ENCODE measurements at places on chromosomes 2 and 18.
A peak's percentile ranks its signal among the peaks of the same experiment; 100 is the strongest.

- DNase-seq = no peak
These were observed 40.6 kb upstream of the HDAC4 start for GRCh38 chr2:239441261-239442078.

- no peak for DNase-seq
These were observed 36.5 kb downstream of the ZNF385B start for GRCh38 chr2:179824961-179825360.

GRCh38 chr2:44349506-44349905, 11.8 kb downstream of the PREPL start:
- no peak for DNase-seq

DNA sequence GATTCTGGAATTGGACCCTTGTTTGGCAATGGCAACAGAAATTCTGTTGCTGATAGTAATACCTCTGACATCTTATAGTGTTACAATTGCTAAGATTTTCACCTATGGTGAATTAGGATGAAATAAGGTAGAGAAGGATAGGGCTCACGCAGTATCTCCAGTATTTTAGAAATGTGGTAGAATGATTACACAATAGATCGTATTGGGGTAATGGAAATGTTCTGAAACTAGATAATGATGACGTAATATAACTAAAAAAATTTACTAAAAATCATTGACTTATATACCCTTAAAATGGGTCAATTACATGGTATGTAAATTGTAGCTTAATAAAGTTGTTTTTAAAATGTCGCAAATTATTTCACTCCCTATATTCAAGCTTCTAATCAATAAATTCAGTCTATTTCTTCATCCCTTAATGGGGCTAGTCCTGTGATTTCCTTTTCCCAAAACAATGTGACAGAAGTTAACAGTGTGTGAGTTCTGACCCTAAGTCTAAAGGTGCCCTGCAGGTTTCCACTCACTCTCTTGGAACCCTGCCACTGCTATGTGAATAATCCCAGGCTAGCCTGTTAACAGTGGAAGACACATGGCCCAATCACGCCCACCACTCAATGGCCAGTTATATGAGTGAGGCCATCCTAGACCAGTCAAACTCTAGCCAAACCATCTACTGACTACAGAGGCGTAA, 31.2 kb downstream of the USP37 start:
- peak; percentile 18 for DNase-seq

DNA sequence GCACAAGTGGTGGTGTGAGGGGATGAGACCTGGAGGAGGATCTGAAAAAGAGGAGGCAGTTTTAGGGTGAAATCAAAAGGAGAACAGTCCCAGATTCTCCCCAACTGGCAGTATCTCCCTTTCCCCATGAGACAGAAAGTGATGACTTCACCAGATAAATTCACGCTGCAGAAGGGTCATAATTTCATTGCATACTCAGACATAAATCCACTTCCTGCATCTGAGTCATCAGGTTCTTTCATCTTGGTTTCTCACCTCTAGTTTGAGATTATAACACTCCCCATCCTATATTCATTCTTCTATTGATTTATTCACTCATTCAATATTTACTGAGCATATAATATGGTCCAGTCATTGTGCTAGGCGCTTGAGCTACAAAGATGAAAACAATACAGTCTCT, 64.7 kb downstream of the CCDC148 start:
- peak; percentile 55 for DNase-seq

DNA sequence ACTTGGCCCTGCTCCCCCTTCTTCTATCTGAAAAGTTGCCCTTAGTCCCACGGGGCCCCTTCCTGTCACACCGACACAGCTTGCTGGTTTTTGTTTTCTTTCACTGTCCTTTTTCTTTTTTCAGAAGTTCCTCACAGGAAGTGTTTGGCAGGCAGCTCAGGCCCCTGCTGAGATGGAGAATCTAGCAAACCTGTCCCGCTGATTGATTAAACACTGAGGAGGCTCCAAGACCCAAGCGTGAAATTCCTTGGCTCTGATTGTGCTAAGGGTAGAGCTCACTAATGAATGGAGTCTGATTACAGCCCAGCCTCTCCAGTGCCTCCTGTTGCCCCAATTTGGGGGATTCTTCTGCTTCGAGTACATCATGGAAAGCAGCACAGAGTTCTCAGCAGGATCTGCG, 365.9 kb upstream of the MEX3C start:
- DNase-seq = no peak

GRCh38 chr2:197322143-197322542, 11.6 kb upstream of the ANKRD44 start:
- DNase-seq = no peak

DNA sequence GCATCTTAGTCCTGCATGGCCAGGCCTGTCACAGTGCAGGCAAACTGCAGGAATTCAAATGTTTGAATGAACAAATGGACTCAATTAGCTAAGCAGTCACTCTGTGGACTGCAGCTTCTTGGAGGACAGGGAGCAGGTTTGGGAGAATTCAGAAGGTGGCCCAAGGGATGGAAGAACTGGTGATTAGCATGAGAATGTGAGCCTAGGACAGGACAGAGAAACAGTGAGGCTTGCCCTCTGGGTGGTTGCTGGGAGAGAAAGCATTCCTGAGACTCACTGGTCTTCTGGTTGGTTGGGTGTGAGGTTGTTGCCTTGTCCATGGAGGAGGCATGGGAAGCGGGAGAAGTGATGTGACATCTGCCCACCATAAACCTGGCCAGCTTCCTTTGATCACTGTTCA, 13.7 kb downstream of the IL1RL2 start:
- no peak for DNase-seq

DNA sequence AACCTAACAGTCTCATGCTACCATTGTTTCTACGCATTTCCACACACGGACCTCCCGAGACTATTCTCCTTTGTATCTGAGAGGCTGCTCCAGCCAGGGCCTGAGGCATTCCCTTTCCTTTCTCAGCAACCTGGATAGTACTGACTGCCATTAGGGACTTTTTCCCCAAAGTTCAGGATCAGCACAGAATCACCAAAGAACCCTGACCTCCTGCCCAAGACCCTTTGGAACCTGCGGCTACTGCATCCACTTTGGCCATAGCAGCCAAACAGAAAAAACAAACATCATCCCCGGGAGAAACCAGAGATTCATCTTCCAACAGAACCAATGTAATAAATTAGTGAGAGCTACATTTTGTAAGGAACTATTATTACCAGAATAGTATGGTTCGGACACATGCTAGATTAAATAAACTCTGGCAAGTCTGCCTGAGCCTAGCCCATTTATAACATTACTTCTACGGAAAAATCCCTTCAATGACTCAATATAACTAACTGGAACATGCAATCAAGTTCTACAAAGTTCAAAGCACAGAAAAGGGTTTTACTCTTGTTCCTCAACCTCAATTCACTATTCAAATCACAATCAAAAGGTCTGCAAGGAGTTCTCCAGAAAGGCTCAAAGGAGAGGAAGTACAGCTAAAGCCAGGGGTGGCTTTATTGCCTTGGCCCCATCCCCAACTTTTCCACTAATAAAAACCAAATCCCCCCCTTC, 51.8 kb downstream of the LPIN2 start:
- DNase-seq = no peak

DNA sequence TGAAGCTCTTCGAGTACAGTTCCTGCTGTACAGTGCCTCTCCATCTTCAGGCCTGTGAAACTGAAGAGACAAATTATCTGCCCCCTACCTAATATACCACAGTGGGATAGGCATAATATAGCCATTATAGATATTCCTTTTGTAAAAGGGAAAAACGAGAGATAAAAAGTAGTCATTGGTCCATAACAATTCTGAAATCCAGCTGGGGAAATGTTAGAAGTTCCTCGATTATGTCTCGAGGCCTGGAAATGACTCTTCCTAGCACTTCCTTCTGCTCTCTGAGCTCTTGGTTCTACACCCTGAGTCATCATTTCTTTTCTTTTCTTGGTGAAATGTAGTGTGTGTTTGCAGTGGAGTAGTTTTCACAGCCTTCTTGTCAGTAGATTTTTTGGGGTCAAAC, 51.5 kb downstream of the ASB1 start:
- no peak for DNase-seq

All from choroid plexus epithelial cell (primary cell).